Hematopoietic multipotent progenitor cell treated with erythropoietin and hydrocortisone succinate and interleukin-3 and kit ligand, for 17 days (in vitro differentiated cells): ENCODE measurements at places on chromosomes 5 and 9.

GRCh38 chr9:34143116-34143515 lies 16.6 kb upstream of the DCAF12 start:
- DNase-seq = no peak

GRCh38 chr5:53950621-53951020 lies 359.8 kb downstream of the ARL15 start:
- no peak for DNase-seq

DNA sequence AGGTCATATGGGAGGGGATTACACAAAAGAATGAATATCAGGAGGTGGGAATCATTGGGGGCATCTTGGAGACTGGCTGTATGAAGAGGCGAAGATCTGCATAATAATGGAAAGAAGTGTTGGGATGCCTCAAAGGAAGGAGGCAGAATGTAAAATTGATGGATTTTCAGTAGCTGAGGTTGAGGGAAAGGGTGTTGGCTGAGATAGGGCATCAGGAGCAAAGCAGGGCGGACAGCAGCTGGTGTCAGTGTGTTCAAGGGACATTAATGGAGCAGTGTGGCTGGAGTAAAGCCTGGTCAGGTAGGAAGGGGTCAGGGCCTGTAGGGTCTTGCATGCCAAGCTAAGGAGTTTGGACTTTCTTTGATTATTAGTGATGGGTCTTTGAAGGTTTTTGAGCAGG lies 65.2 kb upstream of the TNFAIP8 start:
- DNase-seq = no peak

GRCh38 chr9:101443364-101443771 lies 7.8 kb upstream of the ALDOB start:
- no peak for DNase-seq

DNA sequence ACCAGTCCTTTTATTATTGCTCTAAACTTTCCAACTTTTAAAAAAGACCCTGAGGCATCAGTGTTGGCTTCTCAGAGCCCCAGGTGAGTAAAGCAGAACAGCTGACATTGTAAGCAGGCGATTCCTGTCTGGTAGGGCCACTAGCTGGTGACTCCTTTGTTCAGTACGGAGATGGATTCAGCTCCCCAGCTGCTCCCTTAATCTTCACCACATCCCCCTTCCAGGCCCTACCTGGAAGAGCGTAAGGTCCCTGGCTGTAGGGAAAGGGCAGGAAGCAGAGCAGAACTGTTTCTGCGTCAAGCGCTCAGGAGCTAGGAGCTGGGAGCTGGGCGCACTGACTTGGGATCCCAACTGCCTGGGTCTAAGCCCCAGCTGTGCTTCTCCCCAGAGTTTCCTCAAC lies 203.7 kb upstream of the TAS2R1 start:
- DNase-seq = no peak

- DNase-seq = no peak
Observed at GRCh38 chr9:131971482-131972074, 108.1 kb downstream of the MED27 start.

DNA sequence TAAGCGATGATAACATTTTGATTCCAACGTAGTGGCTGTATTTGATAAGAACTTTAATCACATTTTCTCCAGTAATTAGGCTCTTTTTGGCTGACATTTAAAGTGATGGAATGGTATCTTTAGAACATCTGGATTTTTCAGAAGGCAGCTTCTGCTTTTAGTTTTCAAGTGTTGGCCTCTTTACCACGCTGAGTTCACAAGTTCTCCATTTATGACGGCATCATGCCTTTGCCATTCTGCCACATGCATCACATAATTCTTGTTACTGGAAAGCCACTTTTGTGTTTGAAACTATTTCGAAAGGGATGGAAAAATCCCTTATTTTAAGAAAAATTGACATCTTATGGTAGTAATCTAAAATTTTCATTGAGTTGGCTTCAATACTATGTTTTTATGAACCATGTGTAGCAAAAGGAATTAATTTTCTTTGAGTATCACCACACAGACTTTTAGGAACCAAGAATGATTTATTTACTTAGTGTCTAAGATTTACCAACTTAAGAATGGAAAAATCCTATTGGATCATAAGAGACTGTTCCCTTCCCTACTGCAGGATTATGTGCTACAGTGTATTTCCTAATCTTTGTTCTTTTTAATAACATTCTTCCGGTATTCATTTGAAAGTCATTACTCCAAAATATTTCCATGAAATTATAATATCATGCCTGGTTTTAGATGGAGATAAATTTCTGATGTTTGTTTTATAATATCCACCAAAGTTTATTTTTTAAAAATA lies 344.2 kb downstream of the ADGRV1 start:
- DNase-seq = no peak

DNA sequence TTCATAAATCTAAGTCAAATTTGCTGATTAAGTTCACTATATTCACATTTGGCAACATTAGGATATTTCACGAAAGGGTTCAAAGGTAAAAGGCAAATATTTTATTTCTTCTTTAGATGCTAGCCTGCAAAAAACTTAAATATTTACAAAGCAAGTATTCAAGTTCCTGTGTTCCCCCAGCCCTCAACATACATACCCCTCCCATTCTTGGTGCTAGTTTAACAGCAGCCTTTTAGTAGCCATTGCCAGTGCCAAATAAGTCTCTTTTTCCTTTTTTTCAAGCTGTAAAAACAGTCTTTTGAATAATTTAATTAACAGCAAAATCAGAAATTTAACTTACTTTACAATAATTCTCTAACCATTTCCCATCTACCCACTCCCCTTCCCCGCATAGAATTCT lies 288.5 kb upstream of the TMEM161B start:
- DNase-seq = no peak

- DNase-seq = no peak
Observed at GRCh38 chr5:96984506-96985192, 48.8 kb downstream of the LNPEP start.

DNA sequence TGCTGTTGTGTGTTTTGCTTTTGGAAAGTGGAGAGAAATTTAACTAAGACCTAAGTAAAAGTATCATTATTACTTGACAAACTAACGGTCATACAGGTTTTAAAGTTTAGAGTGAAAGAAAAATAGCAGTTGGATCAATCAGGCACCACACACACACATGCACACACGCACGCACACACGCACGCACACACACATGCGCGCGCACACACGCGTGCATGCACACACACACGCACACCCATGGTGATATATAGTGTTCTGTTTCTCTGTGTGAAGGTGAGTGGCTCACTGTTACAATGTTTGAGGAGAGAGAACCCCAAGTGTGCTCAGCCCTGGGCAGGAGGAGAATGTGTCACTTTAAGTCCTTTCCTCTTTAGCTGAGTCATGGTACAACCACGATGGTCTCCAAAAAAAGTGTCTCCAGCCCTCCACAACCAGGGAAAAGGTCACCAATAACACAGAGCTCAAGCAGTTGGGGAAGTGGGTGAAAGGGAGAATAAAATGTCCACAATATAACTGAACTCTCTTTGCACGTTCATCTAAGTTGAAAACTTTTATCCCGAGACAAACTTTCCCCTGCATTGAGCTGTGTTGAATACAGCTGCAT lies 3.2 kb downstream of the ZNF366 start:
- DNase-seq = no peak
